CD8-positive, alpha-beta T cell (primary cell): ENCODE measurements at places on chromosomes 4 and X.

DNA sequence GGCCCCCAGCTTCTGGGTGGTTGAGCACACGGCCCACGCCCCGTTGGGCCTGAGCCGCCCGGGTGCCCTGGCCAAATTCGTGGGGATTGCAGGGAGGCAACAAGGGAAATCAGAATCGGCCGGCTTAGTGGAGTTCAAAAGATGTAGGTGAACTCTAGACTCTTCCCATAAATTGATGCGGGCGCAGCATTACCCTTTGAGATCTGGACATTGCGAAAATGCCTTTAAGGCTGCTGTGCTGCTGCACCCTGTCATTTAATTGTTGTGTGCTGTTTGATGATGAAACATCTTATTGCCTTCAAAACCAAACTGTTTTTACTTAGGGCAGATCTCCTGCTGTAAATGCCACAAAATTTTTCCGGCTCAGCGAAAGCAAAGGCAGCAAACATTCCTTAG is 409 bp upstream of the MPP1 start:
- no peak for DNase-seq

GRCh38 chr4:10460313-10461047 is 3.3 kb upstream of the ZNF518B start:
- no peak for DNase-seq

DNA sequence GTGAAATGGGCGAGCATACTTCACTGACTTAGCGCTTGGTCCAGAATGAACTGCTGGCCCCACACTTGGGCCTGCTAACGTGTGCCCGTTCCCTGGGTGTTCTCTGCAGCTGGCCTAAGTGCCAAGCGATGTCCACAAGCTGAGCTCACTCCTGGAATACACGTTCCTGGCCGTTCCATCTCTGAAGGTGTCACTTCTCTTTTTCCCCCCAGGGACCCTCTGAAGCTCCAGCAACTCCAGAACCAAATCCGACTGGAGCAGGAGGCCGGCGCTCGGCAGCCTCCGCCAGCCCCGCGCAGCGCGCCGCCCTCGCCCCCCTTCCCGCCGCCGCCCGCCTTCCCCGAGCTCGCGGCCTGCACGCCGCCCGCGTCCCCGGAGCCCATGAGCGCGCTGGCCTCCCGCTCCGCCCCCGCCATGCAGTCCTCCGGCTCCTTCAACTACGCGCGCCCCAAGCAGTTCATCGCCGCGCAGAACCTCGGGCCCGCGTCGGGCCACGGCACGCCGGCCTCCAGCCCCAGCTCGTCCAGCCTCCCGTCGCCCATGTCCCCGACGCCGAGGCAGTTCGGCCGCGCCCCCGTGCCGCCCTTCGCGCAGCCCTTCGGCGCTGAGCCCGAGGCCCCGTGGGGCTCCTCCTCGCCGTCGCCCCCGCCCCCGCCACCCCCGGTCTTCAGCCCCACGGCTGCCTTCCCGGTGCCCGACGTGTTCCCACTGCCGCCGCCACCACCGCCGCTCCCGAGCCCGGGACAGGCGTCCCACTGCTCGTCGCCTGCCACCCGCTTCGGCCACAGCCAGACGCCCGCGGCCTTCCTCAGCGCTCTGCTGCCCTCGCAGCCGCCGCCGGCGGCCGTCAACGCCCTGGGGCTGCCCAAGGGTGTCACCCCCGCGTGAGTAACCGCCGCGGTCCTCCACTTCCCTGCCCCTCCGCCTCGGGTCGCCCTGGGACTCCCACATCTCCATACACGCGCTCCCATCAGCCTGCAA is 132.3 kb downstream of the CBR4 start:
- DNase-seq = peak; percentile 7

DNA sequence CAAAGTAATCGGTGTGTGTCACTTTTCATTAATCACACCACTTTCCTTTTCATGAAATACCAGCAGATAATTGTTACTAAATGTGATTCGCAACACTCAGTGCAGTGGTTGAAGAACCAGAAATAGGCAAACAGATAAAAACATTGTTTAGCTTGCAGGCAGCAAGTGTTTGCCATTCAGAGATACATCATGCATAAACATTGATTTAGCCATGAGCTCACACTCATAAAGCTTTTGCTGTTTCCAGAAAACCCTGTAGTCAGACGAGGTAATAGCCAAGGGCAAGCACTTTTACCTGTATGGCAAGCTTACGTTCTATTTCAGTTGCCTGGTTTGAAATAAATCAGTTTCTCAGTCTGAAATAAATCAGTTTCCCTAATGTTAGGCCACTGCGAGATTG is 542.0 kb upstream of the TENM3 start:
- no peak for DNase-seq

GRCh38 chr4:152709675-152710438 is 30.1 kb upstream of the TMEM154 start:
- DNase-seq = no peak

- peak; percentile 66 for DNase-seq
Observed at GRCh38 chr4:244471-244870, 60.8 kb downstream of the ZNF732 start.

DNA sequence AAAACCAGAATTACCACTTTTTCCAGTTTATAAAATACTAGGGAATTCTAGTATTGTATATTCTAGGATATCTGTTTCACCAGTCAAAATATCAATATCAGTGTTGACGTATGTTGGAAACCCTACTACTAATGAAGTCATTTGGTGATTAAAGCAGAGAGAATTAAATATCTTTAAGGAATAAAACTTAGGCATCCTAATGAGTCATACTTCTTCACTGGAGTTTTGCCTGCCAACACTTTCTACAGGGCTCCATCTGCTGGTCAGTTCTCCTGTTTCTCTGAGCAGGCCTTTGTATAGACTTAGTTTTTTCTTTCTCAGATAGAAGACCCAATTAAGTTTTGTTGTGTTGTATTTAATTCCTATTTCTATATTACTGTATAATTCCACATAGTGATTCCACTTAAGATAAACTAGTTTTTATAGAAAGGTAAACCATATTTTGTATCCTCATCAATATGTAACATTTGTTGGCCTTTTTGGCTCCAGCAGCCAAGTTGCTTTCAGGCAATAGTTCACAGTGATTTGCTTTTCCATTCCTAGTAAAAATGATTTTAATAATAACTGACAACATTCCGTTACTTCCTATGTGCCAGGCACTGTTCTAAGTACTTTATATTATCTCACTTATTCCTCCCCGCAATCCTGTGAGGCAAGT is 3.5 kb downstream of the AP1AR start:
- peak; percentile 51 for DNase-seq

- DNase-seq = no peak
Observed at GRCh38 chr4:23856630-23857029, 33.2 kb downstream of the PPARGC1A start.

GRCh38 chr4:124686279-124686678 is 26.3 kb downstream of the ANKRD50 start:
- no peak for DNase-seq
